Stimulated activated CD4-positive, alpha-beta T cell treated with anti-CD3 and anti-CD28 coated beads, Interleukin-1b, Interleukin-23, amount 100 ng/mL, for 1 hour (primary cell): ENCODE measurements at places on chromosomes 5 and 9.

DNA sequence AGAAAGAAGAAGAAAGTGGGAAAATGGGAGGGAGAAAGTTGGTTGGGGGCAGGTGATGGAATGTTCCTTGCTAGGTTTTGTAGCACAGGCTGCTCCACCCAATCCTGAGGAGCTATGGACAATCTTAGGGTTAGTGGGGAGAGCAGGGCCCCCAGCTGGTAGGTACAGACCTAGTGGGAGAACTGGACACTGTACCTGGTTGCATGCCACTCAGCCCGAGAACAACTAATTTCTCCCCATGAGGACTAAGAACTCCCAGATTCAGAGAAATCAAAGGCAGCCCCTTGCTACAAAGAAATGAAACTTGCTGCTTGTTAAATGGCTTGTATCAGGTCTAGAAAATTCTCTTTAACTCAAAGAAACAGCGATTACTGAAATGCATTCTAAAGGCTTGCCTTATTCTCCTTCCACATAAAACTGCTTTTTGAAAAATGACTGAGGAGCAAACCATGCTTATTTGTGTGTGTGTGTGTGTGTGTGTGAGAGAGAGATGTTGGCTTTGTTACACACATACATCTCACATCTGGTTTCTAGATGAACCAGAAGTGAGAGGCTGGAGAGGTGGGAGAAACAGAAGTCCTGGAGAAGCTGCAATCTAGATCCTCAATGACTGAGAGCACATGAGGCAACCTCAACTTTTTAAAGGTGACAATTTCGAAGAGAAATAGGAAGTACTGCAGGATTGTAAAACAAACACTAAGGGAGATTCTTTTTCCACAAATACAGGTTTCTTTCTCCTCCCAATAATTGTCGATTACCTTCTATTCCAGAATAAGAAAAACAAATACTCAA is 28.9 kb downstream of the FYB1 start:
- DNase-seq: no peak

DNA sequence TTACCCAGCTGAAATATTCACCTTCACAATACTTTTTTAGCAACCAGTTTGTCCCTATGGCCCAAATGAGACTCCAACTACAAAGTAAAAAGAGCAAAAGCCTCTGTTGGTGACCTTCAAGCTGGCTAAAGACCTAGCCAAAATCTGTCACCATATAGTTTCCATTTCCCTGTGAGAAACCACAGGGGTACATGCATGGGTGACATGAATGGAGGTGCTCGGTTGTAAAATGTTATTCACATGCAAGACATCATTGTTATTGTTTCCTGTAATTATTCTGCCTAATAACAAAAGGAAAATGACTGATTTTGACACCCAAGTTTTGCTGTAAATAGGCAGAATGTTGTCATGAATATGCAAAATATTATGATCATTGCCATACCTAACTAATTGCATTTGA is 285.3 kb downstream of the ZNF608 start:
- no peak for DNase-seq

DNA sequence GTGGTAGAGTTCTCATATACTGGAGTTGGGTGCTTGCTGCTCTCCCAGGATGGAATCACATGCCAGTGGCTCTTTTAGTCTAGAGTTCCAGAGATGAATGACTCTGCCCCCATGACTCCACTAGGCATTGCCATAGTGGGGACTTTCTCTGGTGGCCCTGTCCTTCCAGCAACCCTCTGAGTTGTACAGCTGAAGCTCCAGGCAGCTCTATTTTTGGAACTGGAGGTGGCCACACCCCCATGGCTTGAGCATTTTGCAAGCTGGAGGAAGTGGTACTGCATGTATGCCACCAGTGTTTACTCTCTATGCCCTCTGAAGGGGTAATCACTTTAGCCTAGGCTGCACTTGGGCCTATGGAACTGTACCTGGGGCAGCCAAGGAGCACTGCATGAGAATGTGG is 112.6 kb downstream of the RANBP17 start:
- DNase-seq: no peak

DNA sequence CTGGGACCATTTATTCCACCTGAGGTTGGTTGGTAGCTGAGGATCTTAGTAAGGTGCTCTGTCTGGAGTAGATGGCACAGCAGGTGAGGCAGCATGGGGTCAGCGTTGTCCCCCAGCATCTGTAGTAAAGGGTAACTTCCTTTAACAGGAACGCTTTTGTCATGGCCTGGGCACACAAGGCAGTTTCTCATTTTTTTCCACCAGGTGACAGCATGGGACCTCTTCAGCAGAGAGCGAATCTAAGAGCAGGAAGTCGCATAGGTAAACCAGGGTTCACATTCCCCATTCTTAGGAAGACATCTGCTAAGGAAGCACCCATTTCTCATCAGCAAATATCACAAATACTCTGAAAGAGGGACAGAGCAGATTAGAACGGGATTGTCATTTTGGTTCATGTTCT is 56.5 kb downstream of the GPR107 start:
- no peak for DNase-seq

DNA sequence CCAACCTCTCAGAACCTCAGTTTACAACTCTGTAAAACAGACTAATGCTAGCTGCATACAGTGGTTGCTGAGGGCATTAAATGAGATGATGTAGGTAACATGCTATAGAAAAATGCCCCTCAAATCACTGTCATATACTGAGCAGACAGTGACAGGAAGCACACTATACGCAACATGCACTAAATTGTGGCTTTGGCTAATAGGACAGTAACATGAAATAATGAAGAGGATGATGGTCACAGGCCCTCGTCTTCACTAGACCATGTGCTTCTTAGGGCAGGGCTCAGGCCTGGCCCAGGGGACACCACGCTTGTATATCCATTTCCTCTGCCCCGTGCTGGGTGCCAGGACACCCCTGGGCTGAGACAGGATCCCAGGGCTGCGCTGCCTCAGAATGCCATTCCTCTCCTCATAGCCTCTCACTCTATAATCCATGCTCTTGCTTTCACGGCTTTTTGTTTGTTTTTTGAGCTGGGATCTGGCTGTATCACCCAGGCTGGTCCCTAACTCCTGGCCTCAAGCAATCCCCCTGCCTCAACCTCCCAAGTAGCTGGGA is 18.9 kb downstream of the CSF1R start:
- no peak for DNase-seq

DNA sequence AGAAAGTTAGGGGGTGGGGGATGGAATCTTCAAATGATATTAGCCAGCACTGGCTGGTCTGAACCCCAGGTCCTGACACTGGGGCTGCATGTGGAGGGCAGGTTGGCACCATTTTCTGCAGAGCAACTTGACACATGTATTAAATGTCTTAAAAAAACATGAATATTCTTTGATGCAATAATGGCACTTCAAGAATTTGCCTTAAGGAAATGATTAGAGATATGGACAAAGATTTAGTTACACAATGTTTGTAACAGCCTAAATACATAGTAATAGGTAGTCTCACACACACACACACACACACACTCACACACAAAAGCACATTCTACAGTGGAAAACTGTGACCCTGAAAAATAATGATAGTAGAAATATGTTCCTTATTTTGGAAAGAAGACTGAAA is 3.6 kb downstream of the SVEP1 start:
- DNase-seq: no peak

DNA sequence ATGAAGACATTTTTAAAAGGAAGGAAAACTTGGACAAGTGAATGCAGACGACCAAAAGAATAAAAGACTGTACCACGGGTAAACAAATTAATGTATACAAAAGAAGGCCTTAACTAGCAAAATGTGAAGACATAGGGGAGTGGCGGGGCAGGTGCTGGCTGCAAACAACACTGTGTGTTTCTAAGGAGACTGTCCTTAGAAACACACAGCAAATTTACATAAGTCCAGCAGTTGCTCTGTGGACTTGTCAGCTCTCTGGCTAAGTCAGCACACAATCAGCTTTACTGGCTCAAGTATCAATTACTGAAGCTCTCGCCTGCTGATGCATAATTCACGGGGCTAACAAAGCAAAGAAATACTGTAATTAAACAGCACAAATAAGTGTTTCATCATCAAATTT is 24.8 kb downstream of the PTBP3 start:
- DNase-seq: no peak

GRCh38 chr5:82931110-82931509 is 146.1 kb downstream of the TMEM167A start:
- DNase-seq: no peak

DNA sequence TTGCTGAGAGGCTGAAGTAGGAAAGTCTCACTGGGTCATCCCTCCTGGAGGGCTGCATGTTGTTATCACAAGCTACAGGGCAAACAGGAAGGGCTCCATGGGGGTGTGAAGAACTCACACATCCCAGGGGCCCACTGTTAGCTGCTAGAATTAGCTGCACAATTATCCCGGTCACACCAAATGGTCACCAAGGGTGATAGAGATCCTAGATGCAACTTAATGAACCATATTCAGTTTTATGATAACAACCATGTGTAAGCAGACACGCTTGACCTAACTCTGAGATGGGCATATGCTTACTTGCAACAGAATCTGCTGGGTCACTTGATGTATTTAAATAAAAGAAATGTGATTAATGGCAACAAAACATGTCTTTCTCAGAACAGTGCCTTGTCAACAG is 143.5 kb upstream of the C6 start:
- no peak for DNase-seq

- DNase-seq: no peak
Measured at GRCh38 chr5:116377276-116378006, 197.2 kb downstream of the SEMA6A start.

GRCh38 chr5:52859628-52860027 is 71.9 kb downstream of the ITGA1 start:
- DNase-seq: no peak

- no peak for DNase-seq
Measured at GRCh38 chr5:73120222-73121118, at the start of gene TMEM171. Gene TMEM171, plus strand, starts transcription at chr5:73120575. Its CDS starts 2,799 bp downstream, at chr5:73123374.

DNA sequence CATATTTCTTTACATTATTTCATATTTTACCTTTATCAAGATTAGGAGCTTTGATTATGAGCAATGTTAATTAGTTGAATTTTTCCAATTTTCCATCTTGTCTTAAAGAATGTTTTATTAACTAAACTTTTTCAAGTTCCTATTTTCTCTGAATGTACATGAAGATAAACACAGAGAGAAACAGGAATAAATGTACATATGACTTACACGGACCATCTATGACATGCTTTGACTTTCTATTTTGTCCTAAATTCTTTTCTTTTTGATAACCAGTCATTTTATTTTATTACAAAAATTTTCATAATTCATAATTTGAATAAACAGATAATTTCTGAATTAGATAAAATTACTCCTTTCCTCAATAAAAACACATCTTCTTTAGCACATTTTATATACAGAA is 1038.8 kb upstream of the ARRDC3 start:
- DNase-seq: no peak

DNA sequence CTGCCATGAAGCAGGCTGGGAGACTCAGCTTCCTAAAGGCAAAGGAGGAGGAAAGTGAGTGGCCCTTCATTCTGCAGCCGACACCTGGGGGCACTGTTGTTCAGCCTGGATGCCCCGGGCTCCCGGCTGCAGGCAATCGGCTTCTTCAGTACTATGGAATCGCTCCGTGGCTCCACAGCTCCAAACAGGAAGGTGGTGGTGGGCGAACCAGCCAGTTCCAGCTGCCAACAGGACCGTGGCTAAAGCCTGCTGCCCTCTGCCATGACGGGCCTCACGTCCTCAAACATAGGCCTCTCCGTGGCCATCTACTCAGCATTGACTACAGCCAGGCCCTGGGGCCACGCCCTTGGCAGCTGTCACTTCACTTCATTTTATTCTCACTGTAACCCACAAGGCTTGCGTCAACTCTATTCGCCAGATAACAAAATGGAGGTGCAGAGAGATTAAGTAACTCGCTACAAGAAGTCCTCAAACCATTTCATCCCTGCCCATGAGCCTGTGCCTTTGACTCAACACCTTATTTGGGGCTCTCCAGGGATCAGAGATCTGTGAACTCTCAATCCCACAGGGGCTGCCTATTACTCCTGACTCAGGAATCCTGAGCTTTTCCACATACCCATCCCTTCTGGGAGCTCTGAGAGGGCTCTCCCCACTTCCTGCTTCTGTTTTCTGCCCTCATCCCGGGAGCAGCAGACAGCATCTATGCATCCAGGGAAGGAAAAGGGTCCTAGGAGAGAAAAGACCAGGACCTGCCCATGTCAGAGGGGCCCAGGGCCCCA is 38.0 kb downstream of the PAX5 start:
- peak; percentile 41 for DNase-seq

DNA sequence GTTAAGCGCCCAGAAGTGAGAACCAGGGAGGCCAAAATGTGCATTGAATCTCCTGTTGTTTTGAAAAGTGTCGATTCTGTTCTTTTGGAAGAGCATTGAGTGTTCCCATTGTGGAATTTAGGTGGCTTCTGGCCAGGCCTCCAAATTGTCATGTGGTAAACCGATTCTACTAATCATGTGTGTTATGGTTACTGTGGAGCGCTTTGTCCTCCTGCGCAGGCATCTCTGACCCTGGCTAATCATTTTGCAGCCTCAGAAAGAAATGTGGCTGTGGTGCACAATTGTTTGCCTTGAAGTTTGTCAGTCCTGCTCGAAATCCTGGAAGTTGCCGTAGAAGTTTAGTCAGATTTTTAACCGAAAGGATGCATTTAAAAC is 121.3 kb downstream of the RASGRF2 start:
- no peak for DNase-seq

DNA sequence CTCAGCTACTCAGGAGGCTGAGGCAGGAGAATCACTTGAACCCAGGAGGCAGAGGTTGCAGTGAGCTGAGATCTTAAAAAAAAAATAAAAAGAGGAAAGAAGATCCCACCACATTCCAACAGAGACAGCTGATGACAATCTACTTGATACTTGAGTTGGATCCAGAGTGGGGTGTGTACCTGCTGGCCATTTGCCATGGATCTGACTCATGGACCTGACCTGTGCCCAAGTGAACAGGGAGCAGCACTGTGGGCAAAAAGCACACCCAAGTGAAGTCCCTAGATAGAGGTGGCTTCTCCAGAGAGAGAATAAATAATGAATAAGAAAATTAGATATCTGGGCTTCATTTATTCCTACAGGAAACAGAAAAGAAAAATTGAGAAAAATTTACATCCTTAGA is 81.2 kb upstream of the MIER3 start:
- no peak for DNase-seq

- DNase-seq: no peak
Measured at GRCh38 chr5:147567917-147568598, 58.2 kb upstream of the DPYSL3 start.
